Forelimb muscle (tissue), 1 donor: ENCODE measurements at places on chromosomes 4 and X.

- DNase-seq = no peak
These were observed 99.8 kb downstream of the ARSF start for GRCh38 chrX:3141031-3141430.

- no peak for DNase-seq
These were observed 27.0 kb downstream of the GPM6A start for GRCh38 chr4:175784986-175785525.

DNA sequence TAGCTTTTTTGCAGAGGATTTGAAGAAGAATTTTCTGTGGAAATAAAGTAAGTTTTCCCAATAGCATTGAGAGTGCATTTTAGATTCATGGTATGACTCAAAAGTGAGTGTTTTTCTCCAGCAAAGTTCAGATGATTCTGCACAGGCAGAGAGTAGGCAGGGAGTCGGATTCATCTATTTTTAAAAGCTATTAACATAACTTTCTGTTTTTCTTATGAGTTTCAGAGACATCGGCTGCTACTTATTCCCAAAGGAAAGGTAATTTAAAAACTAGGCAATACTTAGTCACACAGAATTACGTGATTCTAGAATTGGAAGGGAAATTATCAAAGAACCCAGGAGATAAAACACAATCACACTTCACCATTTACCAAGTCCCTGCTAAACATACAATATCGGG is 4.4 kb downstream of the CCDC110 start:
- DNase-seq = no peak

GRCh38 chr4:16759931-16760582 is 138.4 kb downstream of the LDB2 start:
- DNase-seq = no peak

DNA sequence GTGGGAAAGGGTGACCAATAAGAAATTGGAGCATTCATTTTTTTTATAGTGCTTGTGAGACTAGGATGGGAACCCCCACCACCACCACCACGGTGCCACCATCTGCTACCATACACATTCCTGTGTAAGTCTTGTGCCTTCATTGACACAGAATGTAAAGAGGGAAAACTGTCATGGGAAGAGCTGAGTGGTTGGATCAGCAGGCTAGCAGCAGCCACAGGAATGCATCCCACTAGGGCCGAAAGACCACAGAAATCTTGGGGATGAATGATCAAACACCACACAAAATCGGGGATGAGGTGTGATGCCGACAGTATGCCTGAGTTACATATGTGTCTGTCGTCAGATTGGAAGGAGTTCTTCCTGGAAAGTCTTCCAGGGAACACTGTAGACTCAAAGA is 69.2 kb downstream of the SRPX start:
- no peak for DNase-seq
